ENCODE measurements at places on chromosomes 3 and 15.

- DNase-seq = no peak
These were observed 36.8 kb upstream of the SCAANT1 start for GRCh38 chr3:63949005-63949404.

GRCh38 chr15:90807786-90808086 lies 60.7 kb upstream of the FURIN start:
- DNase-seq = no peak

- no peak for DNase-seq
These were observed 57.6 kb downstream of the AAGAB start for GRCh38 chr15:67196672-67197363.

- DNase-seq = no peak
These were observed 26.8 kb upstream of the CYP11A1 start for GRCh38 chr15:74394090-74394846.

DNA sequence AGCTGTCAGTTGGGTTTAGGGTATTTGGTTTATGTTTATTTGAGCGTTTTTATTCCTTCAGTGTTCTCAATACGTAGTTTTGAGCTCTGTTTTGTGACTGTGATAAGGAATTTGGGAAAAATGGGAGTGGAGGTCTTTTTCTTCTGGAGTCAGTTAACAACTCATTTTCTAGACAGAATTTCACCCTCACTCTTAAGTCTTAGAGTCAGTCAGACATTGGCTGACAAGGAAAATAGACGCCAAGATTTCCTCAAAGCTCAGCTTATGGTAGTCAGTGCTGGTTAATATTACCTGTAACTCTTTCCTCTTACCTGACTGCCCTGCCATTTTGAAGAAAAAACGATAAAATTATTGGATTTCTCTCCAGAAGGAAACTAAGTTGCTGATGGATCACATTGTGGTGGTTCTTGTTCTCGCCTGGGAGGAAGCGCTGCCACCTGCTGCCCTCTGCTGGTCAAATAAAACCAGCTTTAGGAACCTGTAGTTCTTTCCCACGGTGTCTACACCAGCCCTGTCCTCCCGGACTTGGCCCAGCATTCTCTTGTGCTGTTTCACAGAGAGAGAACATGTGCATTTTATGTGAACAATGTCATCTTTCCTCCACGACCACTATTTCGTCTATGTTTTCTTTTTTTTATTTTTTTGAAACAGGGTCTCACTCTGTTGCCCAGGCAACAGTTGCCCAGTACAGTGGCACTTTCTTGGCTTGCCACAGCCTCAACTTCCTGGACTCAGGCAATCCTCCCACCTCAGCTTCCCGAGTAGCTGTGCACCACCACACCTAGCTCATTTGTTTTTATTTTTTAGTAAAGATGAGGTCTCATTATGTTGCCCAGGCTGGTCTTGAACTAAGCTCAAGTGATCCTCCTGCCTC lies 41.4 kb upstream of the UMPS start:
- peak; percentile 70 for DNase-seq

GRCh38 chr3:59074764-59075163 lies 24.9 kb upstream of the CFAP20DC start:
- no peak for DNase-seq

- DNase-seq = no peak
These were observed 11.1 kb downstream of the RAP2B start for GRCh38 chr3:153172796-153173757.

GRCh38 chr15:36887214-36887961 lies 213.0 kb downstream of the MEIS2 start:
- no peak for DNase-seq

DNA sequence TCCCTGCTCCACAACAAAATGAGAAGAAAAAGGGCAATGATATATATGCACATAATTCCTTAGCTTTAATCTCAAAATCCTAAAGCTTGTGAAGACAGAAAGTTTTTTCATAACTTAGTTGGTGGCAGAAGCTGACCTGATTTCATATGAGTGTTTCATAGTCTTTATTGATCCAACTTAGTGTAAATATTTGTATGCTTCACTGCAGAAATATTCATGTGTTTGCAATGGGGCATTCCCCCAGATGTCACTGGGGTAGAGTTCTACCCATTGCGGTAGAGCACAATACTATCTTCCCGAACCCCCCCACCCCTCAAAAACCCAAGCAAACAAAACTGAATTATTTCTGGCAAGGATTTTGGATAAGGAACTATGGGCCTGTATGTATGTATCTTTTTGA lies 221.2 kb downstream of the THRB start:
- DNase-seq = no peak

GRCh38 chr15:55915876-55916567 lies 77.4 kb downstream of the NEDD4 start:
- DNase-seq = no peak

DNA sequence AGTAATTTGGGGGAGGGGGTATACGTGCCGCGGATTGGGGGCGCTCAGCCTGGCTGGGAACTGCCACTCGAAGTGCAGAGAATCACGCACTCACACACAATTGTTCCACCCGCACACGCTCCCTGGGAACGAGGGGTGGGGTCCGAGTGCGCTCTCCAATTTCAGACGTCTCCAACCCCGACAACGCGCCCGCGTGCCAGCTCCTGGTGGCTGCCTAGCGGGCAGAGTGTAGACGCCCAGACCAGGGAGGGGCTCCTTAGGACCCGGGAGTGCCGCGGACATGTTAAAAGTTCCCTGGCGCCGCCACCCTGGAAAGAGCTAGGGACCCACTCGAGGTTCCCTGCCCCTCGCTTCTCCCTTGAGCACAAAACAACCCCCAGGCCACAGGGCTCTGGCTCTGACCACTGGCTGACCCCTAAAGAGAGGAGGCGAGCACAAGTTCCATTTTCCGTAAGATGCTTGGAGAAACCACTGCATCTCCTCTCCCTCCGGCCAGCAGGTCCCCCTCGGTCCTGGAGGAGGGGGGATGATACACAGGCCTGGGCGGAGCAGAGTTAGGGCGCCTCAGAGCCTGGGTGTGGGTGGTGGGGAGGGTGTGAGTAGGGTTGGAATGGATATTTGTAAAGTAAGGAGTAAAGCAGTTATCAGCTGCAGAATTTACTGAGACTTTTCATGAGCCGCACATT lies 894 bp upstream of the ANKRD63 start:
- no peak for DNase-seq

DNA sequence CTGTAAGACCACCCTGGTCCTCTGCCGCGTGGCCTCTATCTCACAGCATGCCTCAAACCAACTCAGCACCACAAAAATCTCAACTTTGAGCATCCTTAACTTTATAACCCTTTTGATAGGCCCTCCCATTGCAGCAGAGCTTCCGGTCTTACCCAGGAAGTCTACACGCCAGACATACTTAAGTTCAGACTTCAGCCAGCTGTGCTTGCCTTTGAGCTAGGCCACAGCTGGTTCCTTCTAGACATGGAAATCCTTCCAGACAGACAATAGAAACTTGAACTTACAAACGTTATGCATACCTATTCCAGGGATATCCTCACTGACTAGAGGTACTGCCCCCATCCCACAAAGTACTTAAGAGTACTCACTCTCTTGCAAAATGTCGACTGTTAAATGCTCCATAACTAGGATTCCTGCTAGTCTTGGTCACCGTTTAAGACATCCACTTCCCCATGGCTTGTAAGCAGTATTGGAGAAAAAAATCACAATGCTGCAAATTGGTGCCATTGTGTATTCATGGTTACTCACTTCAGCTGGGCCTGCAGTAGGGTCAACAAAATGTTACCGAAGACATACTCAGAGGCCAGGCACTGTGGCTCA lies 183.5 kb downstream of the TBL1XR1 start:
- DNase-seq = no peak

DNA sequence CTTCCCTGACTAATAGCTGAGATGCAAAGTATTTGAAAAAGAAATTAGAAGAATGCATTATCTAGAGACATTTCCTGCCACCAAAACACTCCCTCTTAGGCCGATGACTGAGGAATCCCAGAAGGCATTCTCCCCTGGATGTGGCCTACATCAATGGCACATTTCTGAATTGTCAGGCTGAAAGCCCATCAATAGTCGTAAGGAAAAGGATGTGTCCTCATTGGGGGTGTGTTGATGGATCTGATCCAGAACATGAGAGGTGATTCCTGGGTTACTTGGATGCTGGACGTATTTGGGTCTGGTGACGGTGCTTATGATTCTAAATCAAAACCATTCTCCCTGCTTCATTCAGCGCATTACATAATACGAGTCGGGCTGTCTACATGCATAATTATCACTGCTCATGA lies 216.9 kb upstream of the CDIN1 start:
- DNase-seq = no peak

DNA sequence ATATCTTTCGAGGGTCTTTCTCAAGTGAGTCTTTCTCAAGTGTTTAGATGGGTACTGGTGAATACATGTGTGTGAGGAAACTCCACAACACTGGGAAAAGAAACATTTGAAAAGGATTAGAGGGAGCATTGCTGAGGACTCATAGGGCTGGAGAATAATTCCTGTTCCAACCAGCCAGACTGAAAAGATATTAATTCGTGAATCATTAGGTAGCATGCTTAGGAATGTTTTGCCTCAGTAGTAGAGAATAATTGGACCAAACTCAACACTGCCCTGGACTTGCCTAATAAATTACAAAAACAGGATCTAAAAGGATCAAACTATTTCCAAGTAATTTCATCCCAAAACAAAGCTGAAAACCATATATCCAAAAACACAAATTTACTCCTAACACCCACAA lies 17.3 kb downstream of the PP2D1 start:
- DNase-seq = no peak

- DNase-seq = no peak
These were observed 82.3 kb downstream of the LRIG1 start for GRCh38 chr3:66418475-66418931.

DNA sequence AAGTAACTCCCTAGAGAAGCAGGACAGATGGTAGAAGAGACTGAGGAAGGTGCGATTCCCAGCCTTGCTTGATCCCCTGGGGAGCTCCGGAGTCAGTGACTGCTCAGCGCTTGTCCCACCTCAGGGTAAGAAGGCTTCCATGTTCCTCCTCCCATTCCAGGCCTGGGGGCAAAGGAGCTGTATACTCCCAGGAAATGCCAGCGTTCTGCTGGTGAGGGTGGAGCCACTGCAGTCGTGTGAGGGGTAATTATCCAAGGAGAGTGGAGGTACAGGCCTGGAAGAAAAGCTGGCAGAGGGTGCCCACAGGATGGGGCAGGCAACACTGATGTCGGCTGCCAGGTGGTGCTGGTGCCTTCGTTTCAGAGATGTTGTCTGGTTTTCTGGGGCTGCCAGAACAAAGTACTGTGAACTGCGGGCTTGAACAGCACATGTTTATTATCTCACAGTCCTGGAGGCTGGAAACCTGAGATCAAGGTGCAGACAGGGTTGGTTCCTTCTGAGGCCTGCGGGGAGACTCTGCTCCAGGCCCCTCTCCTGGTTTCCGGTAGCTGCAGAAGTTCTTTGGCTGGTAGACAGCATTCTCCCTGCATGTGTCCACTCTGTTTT lies 12.1 kb upstream of the APBA2 start:
- no peak for DNase-seq

DNA sequence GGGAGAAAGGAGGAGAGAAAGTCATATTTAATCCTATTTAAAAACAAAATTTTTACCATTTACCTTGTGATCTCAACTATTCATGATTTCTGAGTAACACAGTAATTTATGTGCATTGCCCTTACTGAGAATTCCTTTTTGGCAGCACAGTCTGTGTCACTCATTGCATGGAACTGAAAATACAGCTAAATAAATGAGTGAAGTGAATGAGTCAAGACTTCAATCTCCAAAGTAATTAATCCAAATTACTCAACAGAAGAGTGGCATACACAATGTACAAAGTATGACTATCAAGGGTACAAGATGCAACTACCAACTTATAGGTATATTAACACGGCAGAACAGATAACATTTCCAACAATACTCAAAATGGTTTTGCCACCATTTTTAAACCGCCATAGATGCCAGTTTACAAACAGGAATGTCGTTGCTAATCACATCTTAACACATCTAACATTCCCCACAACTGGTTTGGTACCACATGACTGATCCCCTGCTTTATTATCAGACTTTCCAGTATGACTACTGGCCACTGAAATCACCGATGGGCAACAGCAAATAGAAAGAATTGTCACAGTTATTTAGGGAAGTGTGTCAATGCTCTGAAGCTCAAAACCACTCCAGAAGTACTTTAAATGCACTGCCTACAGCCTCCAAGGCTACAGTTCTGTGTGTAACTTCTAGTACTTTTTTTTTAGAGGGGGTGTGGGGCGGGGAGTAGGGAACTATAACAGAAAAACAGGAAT lies 410.4 kb downstream of the SHQ1 start:
- peak; percentile 26 for DNase-seq

DNA sequence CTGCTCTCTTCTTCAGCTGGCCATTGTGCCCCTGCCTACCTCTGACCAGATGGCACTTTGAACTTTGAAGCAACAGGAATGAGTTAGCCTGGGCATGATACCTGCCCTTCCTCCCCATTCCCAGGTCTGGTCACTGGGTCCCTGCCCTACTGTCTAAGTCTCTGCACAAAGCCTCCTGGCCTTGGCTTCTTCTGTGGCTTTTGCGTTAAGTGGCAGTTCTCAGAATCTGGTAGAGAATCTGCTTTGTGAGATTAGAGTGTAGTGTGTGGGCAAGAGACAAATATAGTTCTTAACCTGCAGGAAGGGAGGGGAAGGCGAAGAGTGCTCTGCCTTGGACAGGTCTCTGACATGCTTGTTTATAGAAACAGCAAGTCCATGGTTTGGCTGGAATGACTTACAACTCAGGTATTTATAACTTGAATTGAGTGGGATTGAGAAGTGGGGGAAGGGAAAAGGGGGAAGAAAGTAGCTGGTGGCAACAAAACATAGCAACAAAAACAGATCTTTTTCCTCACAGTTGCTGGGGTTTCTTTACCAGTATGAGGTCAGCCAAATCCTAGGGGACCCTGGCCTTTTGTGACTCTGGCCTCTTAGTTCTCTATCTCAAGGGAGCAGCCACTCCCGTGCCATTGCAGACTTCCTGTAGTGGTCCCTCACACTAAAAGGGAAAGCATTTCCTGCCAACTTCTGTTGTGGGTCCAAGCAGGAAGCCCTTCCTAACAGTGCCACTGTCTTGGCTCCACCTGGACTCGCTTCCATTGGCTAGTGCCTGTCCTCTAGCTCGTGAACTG lies 16.7 kb downstream of the MAPKBP1 start:
- DNase-seq = no peak

DNA sequence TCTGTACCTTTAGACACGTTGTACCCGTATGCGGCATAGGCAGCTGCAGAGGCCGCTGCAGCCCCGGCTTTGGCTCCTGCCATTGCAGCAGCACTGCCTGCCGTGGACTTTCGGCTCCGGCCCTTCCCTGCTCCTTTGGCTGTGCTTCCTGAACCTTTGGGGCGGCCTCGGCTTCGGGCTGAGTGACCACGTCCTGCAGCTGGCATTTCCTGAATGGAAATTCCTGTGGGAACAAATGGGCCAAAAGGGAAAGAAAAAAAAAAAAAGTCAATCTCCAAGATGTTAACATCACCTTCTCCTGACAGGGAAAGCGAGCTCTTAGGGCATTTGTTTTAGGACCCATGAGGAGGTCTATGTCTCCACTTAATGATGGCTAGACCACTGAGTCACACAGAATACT lies 29.6 kb downstream of the CHAC1 start:
- DNase-seq = no peak

GRCh38 chr15:91844341-91844740 lies 9.2 kb upstream of the SLCO3A1 start:
- no peak for DNase-seq

- no peak for DNase-seq
These were observed 60.6 kb upstream of the XCR1 start for GRCh38 chr3:46087871-46088270.

Measured in RKO (cell line).